ENCODE measurements at places on chromosomes 7 and 10.

DNA sequence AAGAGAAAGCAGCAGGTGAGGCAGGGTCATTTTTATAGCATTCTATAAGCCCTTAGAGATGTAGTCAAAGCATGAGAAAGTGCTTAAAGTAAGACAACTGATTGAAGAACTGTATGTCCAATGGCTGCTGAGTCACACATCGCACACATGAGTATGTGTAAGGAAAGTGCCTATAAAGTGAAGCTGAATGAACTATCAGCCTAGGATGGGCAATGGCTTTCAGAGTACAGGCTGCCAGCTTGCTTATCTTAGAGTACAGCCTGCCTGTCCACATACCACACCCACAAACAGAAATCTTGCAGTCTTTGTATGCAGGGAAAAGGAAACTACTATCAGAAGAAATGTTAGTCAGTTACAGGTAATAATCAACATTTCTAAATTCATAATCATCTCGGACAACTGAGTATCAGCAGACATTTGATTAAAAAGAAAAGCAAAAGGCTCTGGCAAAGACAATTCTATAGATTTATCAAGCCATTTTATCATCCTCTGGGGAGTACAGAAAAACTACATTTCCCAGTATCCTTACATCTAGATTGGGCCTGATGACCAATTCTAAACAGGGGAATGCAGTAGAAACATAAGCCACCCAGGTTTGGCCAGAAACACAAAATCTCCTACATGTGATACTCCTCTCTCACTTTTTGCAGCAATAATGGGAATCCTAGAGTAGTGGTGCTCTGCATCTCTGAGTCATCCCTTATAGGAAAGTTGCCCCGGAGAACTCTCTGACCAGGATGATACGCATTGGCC, 16.2 kb upstream of the EPHB6 start:
- no peak for DNase-seq

- DNase-seq = peak; percentile 25
Observed at GRCh38 chr7:93719546-93719945, 145.0 kb upstream of the CALCR start.

GRCh38 chr7:29102558-29103151, 43.7 kb downstream of the CPVL start:
- peak; percentile 70 for DNase-seq

DNA sequence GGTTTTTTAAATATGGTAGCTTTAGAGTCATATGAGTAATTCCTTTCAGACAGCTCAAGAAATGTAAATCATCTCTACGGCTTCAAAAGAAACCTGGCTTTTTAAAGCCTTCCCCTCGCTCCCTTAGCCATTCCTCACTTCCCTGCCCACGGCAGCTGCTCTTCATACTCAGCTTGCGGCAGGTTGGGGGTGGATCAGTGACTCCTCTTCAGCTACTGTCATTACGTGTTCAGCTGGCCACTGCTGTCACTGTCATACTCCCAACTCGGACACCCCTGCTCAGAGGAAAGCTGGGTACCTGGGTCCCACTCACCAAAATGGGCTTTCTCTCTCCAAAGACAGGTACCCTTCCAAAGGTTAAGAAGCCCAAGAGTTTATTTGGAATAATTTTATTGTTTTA, 6.6 kb downstream of the YWHAG start:
- peak; percentile 49 for DNase-seq

- no peak for DNase-seq
Observed at GRCh38 chr10:120345186-120345585, 111.8 kb upstream of the PLPP4 start.

GRCh38 chr10:63114031-63114814, 18.9 kb upstream of the NRBF2 start:
- DNase-seq = peak; percentile 96

DNA sequence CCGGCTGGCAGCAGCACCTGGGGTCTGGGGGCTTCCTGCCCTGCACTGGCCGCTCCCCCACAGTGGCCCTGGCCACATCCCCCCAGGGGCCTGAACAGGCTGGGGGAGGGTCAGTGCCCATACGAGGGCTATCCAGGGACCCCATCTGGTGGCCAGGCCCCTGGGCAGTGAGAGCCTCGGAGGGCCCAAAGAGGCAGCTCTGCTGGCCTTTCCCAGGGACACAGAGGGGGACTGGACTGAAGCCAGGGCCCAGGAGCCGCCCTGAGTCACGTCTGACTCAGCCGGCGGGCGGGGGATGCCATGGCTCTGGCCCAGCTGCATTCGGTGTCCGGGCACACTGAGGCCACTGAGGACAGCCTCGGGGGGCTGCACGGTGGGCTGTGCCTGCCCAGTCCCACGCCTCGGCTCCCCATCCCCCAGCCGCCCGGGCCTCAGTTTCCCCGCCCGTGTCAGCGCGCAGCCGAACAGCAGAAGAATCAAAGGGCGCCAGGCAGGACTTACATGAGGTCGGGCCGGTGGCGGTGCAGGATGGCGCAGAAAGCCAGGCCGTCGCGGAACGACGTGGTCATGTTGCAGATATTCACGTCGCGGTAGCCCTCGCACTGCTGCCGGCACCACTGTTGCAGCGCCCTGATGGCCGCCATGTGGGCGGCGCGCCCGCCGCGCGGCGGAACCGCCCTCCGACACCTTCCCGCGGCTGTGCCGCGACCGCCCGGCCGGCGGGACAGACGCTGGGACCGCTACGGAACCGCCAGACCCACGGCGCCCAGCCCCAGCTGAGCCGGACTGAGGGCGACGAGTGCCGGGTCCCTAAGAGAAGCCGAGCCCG, at the start of gene MICALL2:
MICALL2 (minus strand) TSS at position 788 of the 829 bp plus-strand sequence; CDS start at position 644, 144 bp downstream.
- peak; percentile 83 for DNase-seq

GRCh38 chr7:139574618-139575337, 51.3 kb downstream of the CLEC2L start:
- DNase-seq = no peak

DNA sequence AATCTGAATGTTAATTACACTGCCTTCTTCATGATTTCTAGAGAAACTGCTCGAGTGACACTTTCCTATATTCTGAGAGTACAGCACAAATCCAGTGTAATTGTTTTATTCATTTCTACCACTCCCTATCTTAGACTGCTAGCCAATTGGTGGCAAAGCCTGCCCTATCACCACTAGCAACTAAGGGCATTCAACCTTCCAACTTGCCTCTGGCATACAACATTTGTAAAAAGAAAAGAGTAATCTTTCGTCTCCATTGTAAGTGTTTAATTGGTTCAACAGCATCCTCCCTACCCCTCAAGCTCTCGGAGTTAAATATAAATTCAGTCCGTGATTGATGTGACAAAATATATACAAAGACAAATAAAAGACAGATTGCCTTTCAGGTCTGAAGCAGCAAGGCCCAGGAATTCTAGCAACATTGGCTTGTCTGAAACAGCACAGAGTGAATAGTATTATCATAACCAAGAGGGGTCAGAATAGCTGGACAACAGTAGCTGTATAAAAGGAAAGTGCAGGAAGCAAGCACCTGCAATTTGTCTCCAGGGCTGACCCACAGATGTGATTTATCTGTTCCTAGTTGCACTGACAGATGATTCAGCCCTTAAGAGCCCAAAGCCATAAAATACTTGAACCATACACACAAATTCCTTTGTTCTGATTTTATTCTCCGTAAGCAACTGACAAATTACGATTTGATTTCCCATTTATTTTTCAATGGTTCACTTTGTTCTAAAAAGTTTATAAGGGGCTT, 47.6 kb upstream of the ANKRD1 start:
- peak; percentile 91 for DNase-seq

DNA sequence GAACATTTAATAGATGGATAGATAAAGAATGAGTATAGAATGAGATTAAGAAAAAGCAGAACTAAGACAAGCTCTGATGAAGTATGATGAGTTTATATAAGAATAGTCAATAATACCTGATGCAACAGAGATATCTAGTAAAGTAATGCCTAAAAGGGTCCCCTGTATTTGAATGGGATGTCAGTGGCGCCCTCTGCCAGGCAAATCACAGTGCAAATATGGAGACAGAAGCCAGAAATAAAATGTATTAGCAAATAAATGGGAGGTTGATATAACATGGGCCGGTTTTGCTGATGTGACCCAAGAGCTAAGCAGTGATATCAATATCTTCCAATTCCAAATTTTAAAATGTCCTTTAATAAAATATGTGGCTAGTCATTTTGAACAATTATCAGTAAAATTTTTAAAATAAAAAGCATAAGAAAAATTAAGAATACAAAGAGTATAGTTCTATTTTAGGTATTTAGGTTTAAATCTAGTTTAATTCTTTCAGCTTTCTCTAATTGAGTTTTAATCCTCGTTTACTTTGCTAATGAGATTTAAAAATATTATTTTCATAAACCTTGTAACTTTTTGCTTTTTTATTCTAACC, 62.6 kb downstream of the ADK start:
- peak; percentile 65 for DNase-seq

GRCh38 chr7:36006636-36007229, 146.3 kb upstream of the EEPD1 start:
- no peak for DNase-seq

- no peak for DNase-seq
Observed at GRCh38 chr10:74175510-74176379, 24.7 kb downstream of the ADK start.

DNA sequence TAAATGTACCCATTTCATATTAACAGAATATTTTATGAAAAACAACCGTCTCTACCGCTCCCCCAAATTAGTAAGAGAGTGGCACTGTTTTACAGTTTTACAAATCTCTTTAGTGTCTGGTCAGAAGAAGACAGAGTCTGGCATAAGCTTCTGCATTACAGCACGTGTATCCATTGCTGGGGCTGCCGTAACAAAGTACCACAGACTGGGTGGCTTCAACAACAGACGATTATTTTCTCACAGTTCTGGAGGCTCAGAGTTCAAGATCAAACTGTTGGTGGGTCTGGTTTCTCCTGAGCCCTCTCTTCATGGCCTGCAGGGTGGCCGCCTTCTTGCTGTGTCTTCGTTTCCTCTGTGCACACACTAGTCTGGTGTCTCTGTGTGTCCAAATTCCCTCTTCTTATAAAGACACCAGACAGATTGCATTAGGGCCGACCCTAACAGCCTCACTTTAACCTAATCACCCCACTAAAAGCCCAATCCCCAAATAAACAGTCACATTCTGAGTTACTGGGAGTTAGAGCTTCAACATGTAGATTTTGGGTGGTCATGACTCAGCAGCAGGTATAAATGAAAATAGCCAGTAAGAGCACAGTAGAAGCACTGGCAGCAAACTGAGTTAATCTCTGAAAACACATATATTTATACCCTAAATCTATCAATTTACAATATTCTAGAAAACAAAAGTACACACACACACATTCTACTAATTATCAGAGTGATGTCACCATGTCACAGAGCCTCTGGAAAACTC, 4.0 kb upstream of the SPOCK2 start:
- no peak for DNase-seq

DNA sequence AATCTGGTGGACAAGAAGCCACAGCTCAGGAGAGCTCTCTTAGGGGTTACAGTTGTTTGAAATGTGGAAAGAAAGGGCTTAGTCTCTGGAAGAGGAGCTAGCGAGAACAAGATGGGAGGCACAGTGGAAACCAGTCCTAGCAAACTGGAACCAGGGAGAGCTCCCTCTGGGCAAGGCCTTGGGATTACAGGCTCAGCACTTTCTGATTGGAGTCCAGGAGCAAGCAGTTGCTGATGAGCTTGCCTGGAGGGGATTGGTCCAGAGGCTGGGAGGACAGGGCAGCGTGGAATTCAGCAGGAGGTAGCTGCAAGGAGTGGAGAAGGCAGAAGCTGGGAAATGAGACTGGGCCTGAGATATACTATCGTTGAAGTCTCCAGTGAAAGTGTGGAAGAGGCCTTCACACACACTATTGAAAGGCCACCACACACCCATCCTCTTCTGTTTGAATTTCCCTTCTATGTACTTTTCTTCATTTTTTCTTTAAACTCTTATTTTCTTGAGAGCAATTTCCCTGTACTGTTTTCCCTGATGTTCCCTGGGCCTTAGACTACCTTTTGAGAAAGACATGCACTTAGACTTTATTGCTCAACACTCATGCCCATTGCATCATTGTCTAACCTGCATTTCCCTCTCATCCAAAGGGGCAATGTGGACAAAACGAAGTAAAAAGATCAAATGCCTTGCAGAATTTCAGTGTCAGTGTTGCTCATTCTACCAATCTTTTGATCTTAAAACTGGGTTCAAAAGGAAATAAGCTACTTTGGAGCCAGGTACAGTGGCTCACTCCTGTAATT, 57.8 kb upstream of the LANCL2 start:
- no peak for DNase-seq

GRCh38 chr10:11020548-11020942, 2.9 kb downstream of the CELF2 start:
- no peak for DNase-seq

DNA sequence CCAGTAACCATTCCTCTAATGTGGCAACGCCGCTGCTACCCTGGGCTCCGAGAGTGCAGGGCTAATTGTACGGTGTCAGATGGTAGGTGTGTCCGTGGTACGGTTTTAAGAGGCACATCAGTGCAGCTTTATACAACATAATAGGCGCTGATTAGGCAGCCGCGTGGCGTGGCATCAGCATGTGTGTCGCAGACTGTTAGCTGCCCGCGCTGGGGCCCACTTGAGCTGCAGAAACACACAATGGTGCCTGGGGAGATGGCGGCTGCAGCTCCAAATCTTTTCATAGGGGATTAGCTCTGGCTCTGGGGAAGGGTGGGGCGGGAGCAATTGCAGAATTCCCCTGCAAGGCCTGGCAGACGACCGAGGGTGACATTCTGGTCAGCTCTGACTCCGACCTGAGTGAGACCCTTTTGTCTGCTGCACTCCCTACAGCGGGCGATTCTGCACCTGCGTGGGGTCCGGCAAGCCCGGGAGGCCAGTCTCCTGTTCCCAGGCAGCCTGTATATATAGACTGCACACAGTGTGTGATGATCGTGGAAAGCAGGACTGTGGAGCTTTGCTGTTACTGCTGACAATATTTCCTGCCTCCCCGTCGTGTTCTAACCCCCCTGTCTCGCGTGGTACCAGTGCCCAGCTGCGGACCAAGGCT, 722.7 kb upstream of the CELF2 start:
- no peak for DNase-seq

DNA sequence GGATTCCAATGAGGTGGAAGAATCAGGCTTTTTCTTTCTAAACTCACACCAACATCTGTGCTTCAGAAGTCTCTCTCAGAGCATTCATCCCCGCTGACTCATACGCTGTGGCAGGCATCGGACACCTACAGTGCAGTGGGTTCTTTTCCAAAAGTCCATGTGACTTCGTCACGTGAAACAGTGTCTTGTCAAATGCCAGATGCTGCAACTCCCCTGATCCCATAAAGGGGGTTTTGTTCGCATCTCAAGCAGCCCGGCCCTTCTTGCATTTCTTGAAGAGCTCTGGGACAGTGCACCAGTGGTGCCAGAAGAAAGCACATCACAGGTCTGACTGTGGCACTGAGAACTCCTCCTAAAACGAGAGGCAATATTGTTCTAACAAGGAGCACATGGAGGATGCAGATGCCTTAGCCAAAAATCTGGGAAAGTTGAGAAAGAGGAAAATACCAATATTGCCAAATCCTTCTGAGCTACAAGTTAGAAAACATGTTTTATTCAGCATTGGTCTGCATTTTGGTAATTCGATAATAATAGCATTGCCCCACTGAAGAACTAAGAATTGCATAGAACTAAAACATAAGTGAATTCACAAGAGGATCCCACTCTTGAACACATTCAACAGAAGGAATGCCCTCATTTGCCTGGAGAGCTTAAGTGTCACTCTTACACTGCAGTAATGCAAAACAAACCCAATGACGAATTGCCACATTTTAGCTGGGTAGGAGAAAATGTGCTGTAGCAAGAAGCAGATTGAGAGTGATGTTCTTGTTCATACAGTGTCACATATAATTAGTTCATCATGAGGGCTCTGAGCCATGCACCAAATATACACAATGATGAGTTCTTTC, 204.4 kb downstream of the CXCL12 start:
- DNase-seq = peak; percentile 99
